ENCODE measurements at places on chromosomes 3 and 15.
A peak's percentile ranks its signal among the peaks of the same experiment; 100 is the strongest.

- H3K27me3 ChIP-seq, result peaks cover 32% of the 10 kb centered on the region
- H3K4me3 ChIP-seq, result no peak overlapping the region
- no peak overlapping the region for H3K27ac ChIP-seq
Observed at GRCh38 chr15:29569533-29570092, 252.7 kb downstream of the TJP1 start.

- no peaks in the 10 kb centered on the region for H3K4me1 ChIP-seq
- H3K4me3 ChIP-seq, result no peak overlapping the region
- H3K27ac ChIP-seq, result no peak overlapping the region
- H3K36me3 ChIP-seq, result no peaks in the 10 kb centered on the region
- DNase-seq, result no peak
- H3K27me3 ChIP-seq, result no peaks in the 10 kb centered on the region
Observed at GRCh38 chr3:189404797-189405484, 226.2 kb upstream of the TP63 start.

- no peaks in the 10 kb centered on the region for H3K27me3 ChIP-seq
- peaks cover 1% of the 10 kb centered on the region for H3K36me3 ChIP-seq
- H3K4me1 ChIP-seq, result no peaks in the 10 kb centered on the region
Observed at GRCh38 chr3:31635545-31635944, 102.8 kb downstream of the STT3B start.

GRCh38 chr3:158679547-158680000, 7.1 kb upstream of the LXN start:
- no peaks in the 10 kb centered on the region for H3K27me3 ChIP-seq
- no peak overlapping the region for H3K27ac ChIP-seq
- no peaks in the 10 kb centered on the region for H3K36me3 ChIP-seq
- no peak overlapping the region for H3K4me3 ChIP-seq

- H3K4me1 ChIP-seq, result no peaks in the 10 kb centered on the region
- peak; percentile 37 for DNase-seq
- H3K36me3 ChIP-seq, result no peaks in the 10 kb centered on the region
Observed at GRCh38 chr3:48275287-48276027, 34.6 kb downstream of the ZNF589 start.

- no peak for DNase-seq
- H3K27ac ChIP-seq, result no peak overlapping the region
- no peaks in the 10 kb centered on the region for H3K27me3 ChIP-seq
- no peak overlapping the region for H3K4me3 ChIP-seq
- H3K36me3 ChIP-seq, result no peaks in the 10 kb centered on the region
- H3K4me1 ChIP-seq, result no peaks in the 10 kb centered on the region
Observed at GRCh38 chr15:50850003-50850402, 58.5 kb upstream of the AP4E1 start.

DNA sequence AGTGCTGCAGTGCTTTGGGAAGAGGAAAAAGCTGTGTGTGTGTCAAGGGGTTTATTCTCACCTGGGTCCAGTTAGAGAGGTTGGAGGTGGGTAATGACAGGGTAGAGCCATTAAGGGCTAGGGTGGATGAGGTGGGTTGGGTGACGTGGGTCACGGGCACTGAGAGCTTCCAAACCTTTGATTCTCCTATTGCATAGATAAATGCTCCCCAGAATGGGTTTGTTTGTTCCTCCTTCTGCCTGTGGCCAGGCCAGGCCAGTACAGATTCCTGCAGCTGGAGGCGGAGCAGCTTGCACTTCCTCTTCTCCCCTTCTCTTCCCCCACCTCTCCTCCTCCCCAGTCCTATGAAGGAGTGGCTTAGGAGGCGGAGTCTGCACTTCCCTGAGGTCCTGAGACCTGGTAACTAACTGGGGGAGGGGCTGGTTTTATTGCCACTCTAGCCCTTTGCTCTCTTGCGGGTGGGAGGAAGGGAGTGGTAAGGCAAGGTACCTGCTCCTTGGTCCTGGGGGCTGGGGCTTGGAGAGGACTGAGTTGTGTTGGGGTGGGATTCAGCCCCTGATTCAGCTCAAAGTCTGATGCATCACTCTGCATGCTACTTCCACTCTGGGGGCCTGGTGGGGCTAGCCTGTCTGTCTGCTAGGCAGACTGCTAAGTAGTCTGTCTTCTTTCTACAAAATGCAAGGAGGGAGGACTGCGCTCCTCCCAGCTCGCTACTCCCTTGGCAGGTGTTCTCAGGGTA, 3.5 kb downstream of the SPINT1 start:
- peak; percentile 36 for DNase-seq
- H3K36me3 ChIP-seq, result no peaks in the 10 kb centered on the region
- peaks cover 34% of the 10 kb centered on the region for H3K27me3 ChIP-seq
- H3K4me1 ChIP-seq, result no peaks in the 10 kb centered on the region
- H3K27ac ChIP-seq, result no peak overlapping the region

DNA sequence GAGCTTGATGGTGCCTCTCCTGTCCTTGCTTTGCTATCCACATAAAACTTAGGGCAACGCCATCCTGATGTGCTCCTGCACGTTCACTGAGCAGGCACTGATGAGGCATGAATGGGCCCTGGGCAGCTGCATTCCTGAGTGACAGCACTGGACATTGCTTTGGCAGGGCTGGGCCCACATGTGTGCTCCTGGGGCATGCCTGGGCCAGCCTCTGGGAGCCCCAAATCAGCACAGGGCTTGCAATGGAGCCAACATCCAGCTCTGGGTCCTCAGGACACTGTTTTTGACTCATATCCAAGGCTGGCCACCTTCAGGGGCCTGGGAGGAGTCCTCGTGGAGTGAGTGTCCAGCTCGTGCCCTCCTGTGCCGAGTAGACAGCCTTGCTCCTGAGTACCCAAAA, 5.9 kb upstream of the TKT start:
- no peak overlapping the region for H3K27ac ChIP-seq
- H3K4me3 ChIP-seq, result no peak overlapping the region
- H3K4me1 ChIP-seq, result peaks cover 6% of the 10 kb centered on the region
- no peaks in the 10 kb centered on the region for H3K27me3 ChIP-seq

- H3K4me3 ChIP-seq, result no peak overlapping the region
- H3K27me3 ChIP-seq, result no peaks in the 10 kb centered on the region
- no peak overlapping the region for H3K27ac ChIP-seq
- no peaks in the 10 kb centered on the region for H3K4me1 ChIP-seq
Observed at GRCh38 chr3:172856795-172857742, 106.5 kb downstream of the ECT2 start.

- no peaks in the 10 kb centered on the region for H3K36me3 ChIP-seq
- peaks cover 6% of the 10 kb centered on the region for H3K4me1 ChIP-seq
- peak overlapping the region; percentile 54 for H3K27ac ChIP-seq
- H3K4me3 ChIP-seq, result no peak overlapping the region
- H3K27me3 ChIP-seq, result no peaks in the 10 kb centered on the region
Observed at GRCh38 chr3:136343873-136344555, 93.9 kb downstream of the PCCB start.

GRCh38 chr15:34370643-34371042, 3.6 kb upstream of the LPCAT4 start:
- H3K4me1 ChIP-seq, result no peaks in the 10 kb centered on the region
- DNase-seq, result no peak
- H3K27me3 ChIP-seq, result no peaks in the 10 kb centered on the region
- no peak overlapping the region for H3K4me3 ChIP-seq

- H3K27me3 ChIP-seq, result no peaks in the 10 kb centered on the region
- H3K27ac ChIP-seq, result no peak overlapping the region
- no peak for DNase-seq
- H3K4me1 ChIP-seq, result no peaks in the 10 kb centered on the region
- no peak overlapping the region for H3K4me3 ChIP-seq
Observed at GRCh38 chr3:29637068-29637467, 356.2 kb downstream of the RBMS3 start.

- H3K4me1 ChIP-seq, result peaks cover 13% of the 10 kb centered on the region
- peak overlapping the region; percentile 50 for H3K27ac ChIP-seq
- H3K36me3 ChIP-seq, result peaks cover 7% of the 10 kb centered on the region
- peak overlapping the region; percentile 86 for H3K4me3 ChIP-seq
- no peaks in the 10 kb centered on the region for H3K27me3 ChIP-seq
- DNase-seq, result no peak
Observed at GRCh38 chr3:48446043-48446424, 503 bp upstream of the ATRIP start.

DNA sequence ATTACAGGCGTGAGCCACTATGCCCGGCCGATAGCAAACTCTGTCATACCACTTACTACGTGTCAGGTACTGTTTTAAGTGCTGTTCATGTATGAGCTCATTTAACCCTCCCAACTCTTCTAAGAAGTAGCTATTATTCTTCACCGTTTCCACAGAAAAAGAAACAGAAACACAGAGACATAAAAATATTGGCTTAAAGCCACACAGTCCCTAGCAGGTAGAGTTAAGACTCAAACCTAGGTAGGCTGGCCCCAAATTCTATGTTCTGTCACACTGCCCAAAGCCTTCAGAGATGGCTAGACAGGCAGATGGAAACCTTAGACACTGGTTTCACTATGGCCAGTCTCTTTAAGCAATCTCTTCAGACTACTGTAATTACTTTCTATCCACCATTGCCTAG, 149.8 kb upstream of the KCNMB2 start:
- H3K4me1 ChIP-seq, result peaks cover 15% of the 10 kb centered on the region
- no peaks in the 10 kb centered on the region for H3K36me3 ChIP-seq
- no peak overlapping the region for H3K27ac ChIP-seq
- no peak for DNase-seq
- H3K4me3 ChIP-seq, result no peak overlapping the region

DNA sequence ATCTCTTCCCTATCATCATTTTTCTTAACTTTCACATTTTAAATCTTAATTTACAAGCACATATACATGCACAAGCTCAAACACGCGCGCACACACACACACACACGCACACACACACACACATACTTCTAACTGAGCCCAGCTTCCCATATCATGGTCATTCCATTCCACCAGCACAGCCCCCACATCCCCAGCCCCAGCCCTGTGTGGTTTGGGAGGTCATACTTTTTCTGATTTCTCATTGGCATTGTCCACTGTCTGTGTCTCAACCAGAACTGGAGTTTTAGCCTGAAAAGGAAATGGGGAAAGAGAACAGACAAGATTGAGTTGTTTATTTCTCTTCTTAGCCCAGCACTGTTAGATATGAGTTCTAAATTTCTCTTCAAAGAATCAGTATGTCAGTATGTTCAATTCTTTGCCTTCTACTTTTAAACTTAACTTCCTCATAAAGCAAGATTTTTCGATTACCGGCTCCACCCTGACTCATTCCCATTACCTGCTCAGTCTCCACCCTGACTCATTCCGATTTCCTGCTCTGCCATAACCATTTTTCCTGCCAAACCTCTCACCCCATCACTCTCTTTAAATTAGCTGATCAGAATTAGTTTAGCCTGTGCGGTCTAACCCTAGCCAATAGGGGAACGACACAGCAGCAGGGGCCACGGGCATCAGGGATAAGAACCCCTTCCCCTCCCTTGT, 6.4 kb downstream of the IQCF1 start:
- no peak overlapping the region for H3K27ac ChIP-seq
- H3K4me1 ChIP-seq, result no peaks in the 10 kb centered on the region
- H3K4me3 ChIP-seq, result no peak overlapping the region
- no peaks in the 10 kb centered on the region for H3K36me3 ChIP-seq
- peaks cover 2% of the 10 kb centered on the region for H3K27me3 ChIP-seq

- H3K27ac ChIP-seq, result no peak overlapping the region
- no peak for DNase-seq
- H3K4me1 ChIP-seq, result no peaks in the 10 kb centered on the region
- H3K4me3 ChIP-seq, result no peak overlapping the region
Observed at GRCh38 chr15:91102546-91103330, 2.7 kb downstream of the SV2B start.

GRCh38 chr3:147713234-147714133, 304.3 kb downstream of the ZIC1 start:
- H3K27me3 ChIP-seq, result no peaks in the 10 kb centered on the region
- H3K4me3 ChIP-seq, result no peak overlapping the region
- no peaks in the 10 kb centered on the region for H3K36me3 ChIP-seq
- no peak for DNase-seq

DNA sequence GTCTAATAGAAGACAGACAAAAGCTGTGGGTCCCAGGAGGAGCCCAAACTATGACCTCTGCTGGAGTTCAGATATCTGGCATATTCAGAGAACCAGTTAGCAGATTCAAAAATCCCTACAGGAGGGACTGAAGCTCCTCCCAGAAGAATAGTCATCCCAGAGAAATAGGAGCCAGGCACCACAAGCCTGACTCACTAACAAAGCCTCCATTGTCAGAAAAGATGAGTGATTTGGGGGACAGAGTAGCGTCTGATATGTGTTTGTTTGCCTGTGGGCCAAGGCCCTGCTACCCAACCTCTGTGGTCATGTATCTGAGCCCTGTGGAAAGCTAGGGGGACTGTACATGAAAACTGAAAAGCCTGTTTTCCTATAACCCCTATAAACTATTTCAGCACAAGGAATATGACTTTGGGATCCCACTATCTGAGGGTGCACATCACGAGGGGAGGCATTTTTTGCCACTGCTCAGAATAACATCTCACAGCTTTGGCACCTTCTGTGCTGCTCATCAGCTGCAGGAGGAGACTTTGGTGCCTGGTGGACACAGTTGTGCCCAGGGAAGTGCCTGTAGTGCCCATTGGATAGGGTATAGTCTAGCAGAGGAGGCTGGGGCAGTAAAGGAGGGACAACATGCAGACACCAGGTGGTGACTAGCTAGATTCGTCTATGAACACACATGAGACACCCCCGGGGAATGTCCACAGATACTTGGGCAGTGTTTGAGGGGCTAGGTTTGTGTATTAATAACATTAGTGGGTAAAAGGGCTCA, 9.7 kb upstream of the LARP6 start:
- H3K36me3 ChIP-seq, result no peaks in the 10 kb centered on the region
- H3K4me3 ChIP-seq, result no peak overlapping the region
- peak overlapping the region; percentile 59 for H3K27ac ChIP-seq
- no peaks in the 10 kb centered on the region for H3K27me3 ChIP-seq
- peak; percentile 85 for DNase-seq

DNA sequence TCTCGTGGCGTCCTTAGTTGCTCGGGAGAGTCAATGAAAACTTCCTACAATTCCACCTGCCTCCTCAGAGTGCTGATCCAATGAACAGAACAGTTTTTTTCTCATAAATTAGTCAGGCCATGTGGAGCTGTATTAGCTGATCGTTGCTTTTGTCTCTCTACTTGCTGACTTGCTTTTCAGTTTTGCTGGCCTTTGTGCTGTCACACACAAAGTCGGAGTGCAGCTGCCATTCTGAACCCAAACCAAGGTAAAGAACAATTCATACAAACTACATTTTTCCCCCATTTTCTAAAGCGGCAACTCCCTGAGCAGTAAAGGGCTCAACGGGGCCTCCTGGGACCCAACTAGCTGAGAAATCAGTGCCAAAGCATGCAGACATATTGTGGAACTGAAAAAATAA, 43.1 kb downstream of the MEIS2 start:
- no peaks in the 10 kb centered on the region for H3K36me3 ChIP-seq
- H3K4me3 ChIP-seq, result no peak overlapping the region
- no peaks in the 10 kb centered on the region for H3K27me3 ChIP-seq
- DNase-seq, result no peak
- no peaks in the 10 kb centered on the region for H3K4me1 ChIP-seq

DNA sequence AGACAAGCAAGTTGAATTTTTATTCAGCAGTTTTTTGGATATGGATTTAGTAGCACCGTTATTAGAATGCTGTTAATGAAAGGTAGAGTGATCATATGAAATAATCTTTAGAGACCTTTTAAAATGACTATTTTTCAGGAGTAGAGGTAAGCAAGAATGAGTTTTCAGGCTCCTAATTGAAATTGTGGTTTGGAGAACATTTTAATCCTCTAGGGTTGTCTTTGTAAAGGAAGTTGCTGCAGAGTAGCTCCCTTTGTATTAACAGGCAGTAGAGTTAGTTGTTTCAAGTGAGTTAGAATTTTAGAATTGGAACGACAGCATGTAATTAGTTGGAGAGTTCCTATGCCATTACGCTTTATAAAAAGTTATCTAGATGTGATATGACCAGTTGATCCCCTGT, 27.2 kb upstream of the EDEM1 start:
- H3K36me3 ChIP-seq, result no peaks in the 10 kb centered on the region
- H3K4me1 ChIP-seq, result peaks cover 9% of the 10 kb centered on the region
- no peak overlapping the region for H3K4me3 ChIP-seq

- peaks cover 17% of the 10 kb centered on the region for H3K4me1 ChIP-seq
- no peak for DNase-seq
- H3K4me3 ChIP-seq, result no peak overlapping the region
- no peaks in the 10 kb centered on the region for H3K27me3 ChIP-seq
Observed at GRCh38 chr3:14411166-14411526, 8.7 kb downstream of the SLC6A6 start.

Data from fibroblast of lung (primary cell).